ENCODE measurements at places on chromosomes 5 and 9.

GRCh38 chr5:108727236-108727650 is 20.5 kb upstream of the FER start:
- no peak for DNase-seq

- no peak for DNase-seq
These were observed 459.9 kb upstream of the ZNF462 start for GRCh38 chr9:106403081-106403480.

DNA sequence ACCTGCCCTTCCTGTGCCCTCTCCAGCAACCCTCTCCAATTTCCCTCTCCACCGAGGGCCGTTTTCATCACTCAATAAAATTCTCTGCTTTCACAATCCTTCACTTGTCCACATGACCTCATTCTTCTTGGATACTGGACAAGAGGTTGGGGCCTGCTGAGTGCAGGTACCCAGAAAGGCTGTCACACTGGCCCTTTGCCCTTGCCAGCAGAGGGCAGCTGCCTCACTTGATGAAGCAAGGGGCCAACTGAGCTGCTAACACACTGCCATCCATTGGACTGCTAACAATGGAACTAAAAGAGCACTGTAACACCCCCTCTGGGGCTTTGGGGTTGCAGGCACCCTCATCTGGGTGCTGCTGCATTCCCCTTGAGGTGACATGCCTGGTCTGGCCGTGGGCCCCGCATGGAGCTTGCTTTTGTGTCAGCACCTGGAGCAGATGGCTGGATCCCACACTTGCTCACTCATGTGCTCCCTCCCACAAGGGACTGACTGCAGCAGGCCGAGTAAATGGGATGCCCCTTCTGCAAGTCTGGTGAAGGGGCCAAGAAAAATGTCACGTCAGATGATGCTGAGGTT is 308.1 kb upstream of the ADCY2 start:
- DNase-seq: no peak

- no peak for DNase-seq
These were observed 355.7 kb upstream of the IRX2 start for GRCh38 chr5:3107156-3107611.

- DNase-seq: no peak
These were observed 598.7 kb upstream of the SGCD start for GRCh38 chr5:155728146-155728856.

GRCh38 chr9:132048201-132048600 is 31.5 kb downstream of the MED27 start:
- no peak for DNase-seq

- no peak for DNase-seq
These were observed 312.5 kb downstream of the ACTL7B start for GRCh38 chr9:108543251-108543778.

- no peak for DNase-seq
These were observed 1109.3 kb downstream of the MAT2B start for GRCh38 chr5:164614707-164615106.

DNA sequence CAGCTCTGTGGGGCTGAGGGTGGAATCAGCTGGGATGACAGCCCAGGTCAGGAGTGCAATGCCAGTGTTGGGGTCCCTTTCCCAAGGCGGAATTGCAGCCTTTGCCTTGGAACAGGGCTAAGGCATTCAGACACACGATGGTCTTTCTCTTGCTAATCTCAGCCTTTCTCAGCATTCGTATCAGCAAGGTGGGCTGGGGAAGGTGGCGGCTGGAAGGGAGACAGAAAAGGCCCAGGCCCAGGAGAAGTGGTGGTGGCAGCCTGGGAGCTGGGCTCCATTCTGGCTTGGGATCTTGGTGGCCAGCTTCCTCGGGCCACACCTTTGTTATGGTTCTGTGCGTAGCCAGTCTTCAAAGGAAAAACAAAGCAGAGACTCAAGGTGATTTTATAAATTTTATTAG is 1.1 kb upstream of the ARHGEF28 start:
- no peak for DNase-seq

- DNase-seq: no peak
These were observed 631.9 kb downstream of the PRELID2 start for GRCh38 chr5:145203193-145203592.

GRCh38 chr9:135066291-135066690 is 21.2 kb upstream of the OLFM1 start:
- no peak for DNase-seq

DNA sequence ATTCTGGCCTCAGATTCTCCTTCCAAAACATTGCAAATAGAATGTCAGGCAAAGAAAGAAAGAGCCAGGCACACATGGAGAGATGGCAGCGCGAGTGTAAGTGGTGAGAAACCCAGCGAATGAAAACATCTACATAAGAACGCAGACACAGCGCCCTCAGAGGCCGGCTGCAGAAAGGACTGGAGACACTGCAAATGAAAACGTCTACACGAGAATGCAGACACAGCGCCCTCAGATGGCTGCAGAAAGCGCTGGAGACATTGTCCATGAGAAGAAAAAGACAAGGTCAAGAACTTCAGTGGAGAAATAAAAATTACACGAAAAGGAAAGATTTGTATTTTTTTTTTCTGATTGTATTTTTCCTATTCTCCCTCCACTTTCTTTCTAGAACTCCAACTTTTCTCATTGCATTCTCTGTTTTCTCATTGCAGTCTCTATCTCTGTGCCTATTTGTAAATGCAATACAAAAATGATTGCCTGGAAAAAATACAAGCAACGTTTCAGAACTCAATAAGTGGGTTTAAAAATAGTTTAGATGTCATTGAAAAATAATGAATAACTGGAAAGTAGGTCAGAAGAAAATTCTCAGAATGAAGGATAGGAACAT is 117.9 kb upstream of the LPCAT1 start:
- DNase-seq: peak; percentile 61

DNA sequence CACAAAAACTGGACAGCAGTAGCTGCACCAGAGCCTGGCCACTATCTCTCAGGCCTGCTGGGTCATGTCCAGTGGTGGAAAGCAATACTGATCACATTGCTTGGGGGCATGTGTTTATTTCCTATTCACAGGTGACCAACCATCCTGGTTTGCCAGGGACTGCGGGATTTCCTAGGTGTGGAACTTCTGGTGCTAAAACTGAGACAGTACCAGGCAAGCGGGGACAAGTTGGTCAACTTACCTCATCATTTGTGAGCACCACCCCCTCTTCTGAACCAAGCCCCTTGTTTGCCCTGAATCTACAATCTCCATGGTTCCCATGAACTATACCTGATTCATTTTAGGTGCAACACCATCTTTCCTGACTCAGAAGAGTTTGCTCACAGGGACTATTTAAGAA is 81.3 kb downstream of the TNC start:
- no peak for DNase-seq

DNA sequence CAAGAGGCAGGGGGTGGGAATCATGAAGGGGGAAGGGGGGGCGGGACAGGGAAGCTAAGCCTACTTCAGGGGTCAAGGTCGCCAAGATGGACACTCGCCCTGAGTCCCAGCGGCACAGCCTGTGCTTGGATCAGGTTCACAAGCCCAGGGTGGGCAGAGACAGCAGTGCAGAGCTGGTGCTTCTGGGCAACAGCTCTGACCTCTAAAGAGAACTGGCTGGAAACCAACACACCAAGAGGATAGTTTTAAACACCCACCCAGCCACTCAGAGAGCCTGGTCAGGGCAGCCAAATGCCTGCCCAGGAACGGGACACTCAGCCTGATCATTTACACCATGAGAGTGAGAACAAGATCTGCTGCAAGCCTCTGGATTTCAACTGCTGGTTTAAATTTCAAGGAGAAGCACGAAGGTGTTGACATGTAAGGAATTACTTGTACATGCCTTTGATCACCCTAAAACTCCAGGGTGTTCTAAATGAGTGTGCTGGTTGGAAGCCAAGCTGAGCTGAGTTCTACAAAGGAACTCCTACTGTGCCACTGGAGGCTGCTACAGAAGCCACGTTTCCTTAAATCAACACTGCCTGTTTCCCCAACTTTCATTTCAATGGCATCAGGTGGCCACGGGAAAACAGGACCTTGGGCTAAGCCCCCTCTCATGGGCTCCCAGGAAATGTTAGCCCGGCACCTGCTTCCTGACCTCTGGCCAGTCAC is 91.5 kb downstream of the TTLL11 start:
- no peak for DNase-seq

GRCh38 chr5:99243111-99243510 is 314.3 kb upstream of the CHD1 start:
- no peak for DNase-seq

DNA sequence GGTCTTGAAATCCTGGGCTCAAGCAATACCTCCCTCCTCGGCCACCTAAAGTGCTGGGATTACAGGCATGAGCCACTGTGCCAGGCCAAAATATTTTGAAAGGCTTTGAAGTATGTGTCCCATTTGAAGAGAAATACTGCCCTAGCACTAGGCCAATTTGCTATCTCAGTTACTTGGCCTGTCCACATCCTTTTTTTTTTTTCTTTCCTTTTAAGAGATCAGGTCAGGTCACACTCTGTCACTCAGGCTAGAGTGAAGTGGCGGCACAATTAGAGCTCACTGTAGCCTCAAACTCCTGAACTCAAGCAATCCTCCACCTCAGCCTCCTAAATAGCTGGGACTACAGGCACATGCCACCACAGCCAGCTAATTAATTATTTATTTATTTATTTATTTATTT is 84.2 kb downstream of the NR6A1 start:
- no peak for DNase-seq
